ENCODE measurements at places on chromosomes 3 and 15.

DNA sequence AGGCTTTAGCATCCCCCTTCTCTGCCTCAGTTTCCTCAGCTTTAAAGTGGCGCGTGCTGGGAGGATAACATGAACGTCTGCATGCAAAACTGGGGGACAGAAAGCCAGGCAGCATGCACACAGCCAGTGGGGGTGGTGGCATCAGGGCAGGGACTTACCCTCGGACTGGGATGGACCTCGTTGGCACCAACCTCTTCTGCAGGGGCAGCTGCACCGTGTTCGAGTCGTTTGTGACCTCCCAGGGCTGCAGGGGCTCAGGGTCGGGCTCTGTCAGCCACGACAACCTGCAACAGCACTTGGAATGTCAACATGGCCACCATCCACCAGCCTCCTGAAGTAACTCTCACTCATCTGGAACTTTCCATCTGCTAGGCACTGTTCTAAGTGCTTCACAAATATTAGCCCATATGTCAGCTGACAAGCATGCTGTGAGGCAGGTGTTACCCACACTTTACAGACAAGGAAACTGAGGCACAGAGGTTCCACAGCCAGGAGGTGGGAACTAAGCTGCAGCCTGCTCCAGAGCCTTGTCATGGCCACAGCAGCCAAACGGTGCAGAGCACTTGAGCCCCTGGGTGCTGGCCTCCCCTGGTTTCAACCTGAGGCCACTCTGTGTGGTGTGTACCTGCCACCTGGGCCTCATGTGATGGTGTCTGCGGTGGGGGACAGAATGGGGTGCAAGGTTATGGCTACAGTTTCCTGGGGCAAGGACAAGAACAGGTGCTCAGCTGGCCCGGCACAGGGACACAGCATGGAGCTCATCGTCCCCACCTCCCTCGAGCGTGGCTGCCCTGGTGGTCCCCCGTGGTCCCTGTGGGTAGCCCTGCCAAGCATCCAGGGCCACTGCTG, 6.7 kb downstream of the C3orf22 start:
- no peak for DNase-seq

DNA sequence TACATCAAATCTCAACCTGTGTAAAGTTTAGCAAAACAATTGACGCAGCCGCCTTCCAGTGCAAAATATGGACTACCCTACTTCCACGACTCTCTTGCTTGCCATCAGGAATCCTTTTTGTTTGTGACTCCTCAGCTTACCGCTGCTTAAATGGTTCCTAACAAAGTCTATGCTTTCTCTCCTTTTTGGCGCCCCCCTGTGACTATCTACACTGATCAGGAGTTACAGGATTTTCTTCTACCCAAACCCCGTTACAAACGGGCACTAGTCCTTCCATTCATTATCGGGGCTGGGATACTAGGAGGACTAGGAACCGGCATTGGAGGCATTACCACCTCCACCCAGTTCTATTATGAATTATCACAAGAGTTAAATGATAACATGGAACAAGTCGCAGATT, 184.0 kb downstream of the IGSF11 start:
- no peak for DNase-seq

DNA sequence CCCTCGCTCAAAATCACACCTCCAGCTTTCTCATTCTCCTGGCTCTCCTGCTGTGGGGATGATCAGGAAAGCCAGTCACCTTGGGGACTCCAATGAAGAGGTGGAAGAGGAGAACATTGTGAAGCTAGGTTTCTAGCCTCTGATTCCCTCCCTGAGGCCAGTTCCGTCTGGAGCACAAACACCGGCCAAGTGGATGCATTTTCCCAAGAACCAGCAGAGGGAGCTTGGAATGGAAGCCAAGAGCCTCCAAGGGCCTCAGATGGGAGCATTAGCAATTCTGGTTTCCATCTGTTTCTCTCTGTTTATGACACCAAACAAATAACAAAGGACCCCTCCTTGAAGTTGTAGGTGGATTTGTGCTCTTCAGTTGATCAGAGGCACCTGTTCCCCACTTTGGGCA, 40.6 kb upstream of the NMNAT3 start:
- DNase-seq = no peak

GRCh38 chr3:135007607-135008006, 212.5 kb downstream of the EPHB1 start:
- no peak for DNase-seq

GRCh38 chr15:74804935-74805334, 7.7 kb upstream of the LMAN1L start:
- no peak for DNase-seq

- DNase-seq = no peak
Observed at GRCh38 chr3:115790759-115791158, 167.4 kb downstream of the GAP43 start.

GRCh38 chr15:58840048-58840447, 68.9 kb downstream of the MINDY2 start:
- DNase-seq = no peak

DNA sequence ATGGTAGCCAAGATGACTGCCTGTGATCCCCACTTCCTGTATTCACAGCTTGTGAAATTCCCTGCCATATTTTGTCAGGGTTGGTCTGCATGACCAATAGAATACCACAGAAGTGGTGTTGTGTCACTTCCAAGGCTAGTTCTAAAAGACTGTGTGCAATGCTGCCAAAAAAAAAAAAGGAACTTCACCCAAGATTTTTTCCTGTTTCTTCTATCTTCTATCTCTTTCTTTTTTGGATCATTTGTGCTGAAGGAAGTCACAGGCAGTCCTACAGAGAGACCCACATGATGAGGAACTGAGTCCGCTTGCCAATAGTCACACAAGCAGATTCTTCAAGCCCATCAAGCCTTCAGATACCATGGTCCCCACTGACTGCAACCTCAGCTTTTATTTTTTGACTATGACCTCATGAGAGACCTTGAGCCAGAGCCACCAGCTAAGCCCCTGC, 18.1 kb upstream of the RAF1 start:
- no peak for DNase-seq

DNA sequence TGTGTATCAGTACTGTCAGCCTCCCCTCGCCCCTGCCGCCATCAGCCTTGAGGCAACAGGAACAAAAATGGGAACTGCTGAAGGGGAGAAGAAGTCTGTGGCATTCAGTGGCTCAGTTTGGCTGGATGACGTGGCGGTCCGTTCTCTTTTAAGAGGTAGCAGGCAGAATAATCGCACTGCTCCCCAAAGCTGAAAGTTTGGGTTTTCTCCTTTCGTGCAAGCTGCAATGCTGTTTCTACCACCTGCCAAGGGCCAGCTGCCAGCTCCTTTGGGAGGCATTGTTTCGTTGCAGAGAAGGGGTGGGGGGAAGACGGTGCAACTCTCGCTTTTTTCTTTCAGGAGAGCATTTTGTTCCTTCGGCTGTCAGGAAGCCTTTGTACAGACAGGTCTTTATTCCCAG, 369.6 kb upstream of the RORA start:
- DNase-seq = no peak

DNA sequence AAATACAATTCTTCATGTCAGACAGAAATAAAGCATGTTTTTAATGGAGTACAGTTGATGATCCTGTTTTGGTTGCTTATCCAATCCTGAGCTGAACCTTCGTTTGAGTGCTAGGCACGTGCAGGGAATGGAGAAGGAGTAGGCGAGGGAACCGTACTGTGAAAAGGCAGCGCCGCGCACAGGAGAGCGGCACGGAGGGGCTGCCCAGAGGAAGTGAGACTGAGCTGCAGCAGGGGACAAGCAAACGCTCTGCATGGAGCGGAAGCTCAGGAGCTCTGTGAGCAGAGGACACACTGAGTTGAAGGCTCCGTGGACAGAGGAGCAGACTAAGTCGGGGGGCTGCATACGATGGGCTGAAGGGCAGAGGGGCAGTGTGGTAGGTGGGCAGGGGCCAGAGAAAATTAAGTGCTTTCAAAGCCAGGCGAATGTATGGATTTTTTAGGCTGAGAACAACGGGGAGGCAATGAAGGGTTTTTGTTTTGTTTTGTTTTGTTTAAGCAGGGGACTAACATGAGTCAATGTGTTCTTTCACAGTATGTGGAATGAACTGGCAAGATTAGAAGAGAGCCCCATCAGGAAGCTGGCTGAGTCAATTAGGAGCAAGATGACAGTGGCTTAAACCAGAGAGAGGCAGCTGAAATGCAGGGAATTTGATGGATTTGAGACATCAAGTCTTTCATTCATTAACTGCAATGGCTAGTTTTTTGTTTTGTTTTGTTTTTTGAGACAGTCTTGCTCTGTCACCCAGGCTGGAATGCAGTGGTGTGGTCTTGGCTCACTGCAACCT, 23.8 kb upstream of the TM2D3 start:
- no peak for DNase-seq

DNA sequence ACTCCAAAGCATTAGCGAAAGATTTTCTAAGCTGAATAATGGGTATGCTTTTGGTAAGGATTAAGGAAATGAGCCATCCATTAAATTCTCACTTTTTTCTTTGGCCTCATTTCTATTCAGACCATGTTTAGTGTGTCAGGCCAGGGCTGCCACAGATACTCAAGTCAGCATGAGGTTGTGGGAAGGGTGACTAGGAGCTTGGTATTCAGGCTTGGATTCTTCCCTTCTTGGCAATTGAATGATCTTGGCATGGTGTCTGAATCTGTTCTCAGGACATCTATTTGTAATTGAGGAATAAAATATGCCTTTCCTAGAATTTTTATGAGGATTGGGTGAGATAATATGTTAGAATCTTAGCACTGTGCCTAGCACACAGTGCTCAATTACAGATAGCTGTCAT, 11.2 kb downstream of the CCNB2 start:
- no peak for DNase-seq

DNA sequence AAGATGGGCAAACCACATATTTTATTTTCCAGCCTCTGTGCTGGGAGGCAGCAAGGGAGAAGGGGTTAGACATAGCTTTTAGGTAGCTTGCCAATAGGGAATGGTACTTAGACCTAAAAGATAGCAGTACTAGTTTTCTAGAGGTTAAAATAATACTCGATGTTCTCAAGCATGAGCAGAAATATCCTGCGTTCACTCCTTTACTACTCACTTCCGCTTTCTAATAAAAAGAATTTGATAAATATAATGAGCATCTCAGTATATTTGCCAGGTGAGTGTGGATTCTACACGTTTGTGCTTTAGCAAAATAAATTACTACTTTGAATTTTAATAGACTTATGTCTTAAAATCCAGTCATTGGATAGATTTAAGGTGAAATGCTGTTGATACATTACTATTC, 39.4 kb upstream of the CD47 start:
- peak; percentile 41 for DNase-seq

GRCh38 chr3:35965908-35966307, 326.6 kb downstream of the ARPP21 start:
- DNase-seq = peak; percentile 51

- no peak for DNase-seq
Observed at GRCh38 chr15:94456226-94456625, 224.9 kb downstream of the MCTP2 start.

DNA sequence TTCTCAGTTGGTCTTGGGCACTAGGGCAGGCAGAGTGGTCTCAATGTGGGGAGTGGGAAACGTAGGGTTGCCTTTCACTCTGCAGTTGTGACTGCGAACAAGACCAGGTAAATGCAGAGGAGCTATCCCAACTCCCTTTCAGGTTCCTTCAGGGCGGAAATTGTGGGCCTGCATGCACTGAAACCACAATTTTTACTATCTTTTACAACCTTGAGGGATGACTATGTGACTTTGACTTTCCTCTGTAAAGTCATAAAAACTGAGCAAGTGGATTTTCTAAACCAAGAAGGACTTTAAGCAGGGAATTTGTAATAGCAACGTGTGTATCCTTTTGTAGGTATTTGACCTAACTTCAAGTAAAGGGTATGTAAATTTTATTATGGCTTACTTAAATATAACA, 171.4 kb upstream of the CADPS start:
- no peak for DNase-seq

DNA sequence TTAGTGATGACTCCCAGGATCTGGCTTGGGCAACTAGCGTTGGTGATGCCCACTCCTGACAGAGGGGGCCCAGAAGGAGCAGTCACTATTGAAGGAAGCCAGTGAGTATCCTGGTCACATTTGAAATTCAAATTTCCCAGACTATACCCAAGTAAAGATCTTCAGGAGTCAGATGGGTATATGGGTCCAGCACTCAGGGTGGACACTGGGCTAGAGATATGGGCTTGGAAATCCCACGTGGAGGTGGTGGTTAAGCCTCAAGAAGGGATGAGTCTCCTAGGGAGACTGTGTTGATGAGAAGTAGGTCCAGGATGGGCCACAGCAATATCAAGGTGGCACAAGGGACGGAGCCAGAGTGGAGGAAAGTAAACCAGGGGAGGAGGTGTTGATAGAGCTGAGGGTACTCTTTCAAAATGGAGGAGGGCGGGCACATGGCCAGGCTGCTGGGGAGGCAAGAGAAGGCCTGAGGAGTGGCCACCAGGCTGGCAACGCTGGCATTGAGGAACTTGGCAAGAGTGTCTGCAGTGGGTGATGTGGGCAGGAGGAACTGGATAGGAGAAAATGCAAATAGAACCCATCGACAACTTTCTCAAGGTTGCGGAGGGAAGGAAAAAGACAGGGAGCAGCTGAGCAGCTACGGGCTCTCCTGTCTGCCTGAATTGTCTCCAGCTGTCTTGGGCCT, 3.7 kb upstream of the SLCO2A1 start:
- DNase-seq = no peak

DNA sequence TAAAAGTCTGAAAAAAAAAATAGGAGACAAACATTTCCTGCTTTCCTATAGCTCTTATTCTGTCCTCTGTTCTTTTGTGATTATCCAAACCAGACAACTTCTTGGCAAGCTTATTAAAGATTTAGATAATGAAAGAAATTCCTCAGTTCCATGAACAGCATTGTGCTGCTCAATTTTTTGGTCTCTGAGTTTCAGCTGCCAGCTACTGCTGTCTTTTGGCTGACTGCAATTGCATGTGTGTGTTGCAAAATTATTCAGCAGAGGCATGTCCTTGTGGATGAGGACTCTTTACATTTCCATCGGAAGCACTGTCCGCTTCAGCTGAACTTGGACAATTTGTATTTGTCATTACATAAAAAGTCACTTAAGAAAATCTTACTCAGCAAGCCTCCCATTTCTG, 397.3 kb upstream of the RASGRP1 start:
- DNase-seq = no peak

Data from NAMALWA (cell line).